ENCODE measurements at places on chromosomes 7 and 10.

- no peak for DNase-seq
These were observed 178.2 kb downstream of the CCDC3 start for GRCh38 chr10:12823328-12823727.

- peak; percentile 10 for DNase-seq
These were observed 8.4 kb downstream of the GIGYF1 start for GRCh38 chr7:100685631-100686145.

- DNase-seq = no peak
These were observed 96.8 kb downstream of the PTEN start for GRCh38 chr10:87960230-87960629.

GRCh38 chr10:69846293-69846921 is 44.7 kb downstream of the COL13A1 start:
- DNase-seq = no peak

DNA sequence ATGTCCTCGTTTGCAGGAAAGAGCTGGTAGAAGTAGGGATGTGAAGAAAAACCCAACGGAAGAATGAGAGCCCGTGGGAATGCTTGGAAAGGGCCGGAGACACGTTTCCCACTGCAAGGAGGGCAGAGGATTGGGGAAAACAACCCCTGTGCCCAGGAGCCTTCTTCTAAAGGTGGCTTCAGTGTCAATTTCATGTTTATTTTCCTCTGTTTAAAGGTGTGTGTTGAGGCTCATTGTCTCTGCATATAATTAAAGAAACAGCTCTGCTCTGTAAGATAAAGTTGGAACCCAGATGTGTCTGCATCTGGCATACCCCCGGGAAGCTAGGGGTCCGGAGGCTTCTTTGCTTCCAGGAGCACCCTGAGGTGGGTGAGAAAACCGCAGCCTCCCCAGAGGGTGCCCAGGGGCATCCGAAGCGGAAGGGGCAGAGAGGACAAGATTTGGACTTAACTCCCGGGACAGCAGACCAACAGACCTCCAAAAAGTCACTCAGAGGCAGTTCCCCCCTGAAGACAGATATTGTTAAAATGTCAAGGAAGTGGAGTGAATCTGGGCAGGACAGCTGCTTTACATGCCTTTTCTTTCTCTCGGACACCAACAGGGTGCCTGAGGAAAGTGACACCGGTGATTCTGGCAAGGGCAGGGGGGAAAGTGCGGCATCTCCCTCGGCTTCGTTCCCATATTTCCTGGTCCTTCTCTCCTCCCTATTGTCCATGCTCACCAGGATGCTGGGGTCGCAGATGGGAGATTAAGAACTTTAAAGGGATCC is 8.6 kb upstream of the GATA3 start:
- DNase-seq = no peak

DNA sequence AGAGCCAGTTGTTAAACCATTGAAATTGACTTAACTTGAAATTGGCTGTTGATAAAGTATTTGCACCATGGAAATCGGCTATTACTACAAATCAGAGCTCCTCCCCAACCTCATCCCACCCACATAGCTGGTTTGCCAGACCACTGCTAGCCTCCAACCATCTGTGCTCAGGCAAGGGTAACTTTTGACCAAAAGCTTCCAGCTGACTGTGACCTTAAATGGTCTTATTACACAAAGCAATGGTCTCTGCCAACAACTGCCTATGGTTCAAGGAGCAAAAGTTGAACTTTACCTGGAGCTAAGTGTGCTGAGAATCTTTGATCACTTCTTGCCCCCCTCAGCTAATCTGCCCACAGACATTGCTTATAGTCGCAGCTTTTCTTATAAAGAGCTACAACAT is 48.5 kb upstream of the ADRB1 start:
- no peak for DNase-seq

GRCh38 chr7:150400008-150400787 is 21.1 kb downstream of the ZNF775 start:
- no peak for DNase-seq

All from D721Med (cell line).